ENCODE measurements at places on chromosomes 12 and 14. TPM values are rescaled to one million over a fixed set of nuclear protein-coding genes. Genes with fewer than 3 reads are reported as not detected.

GLRX5 gene
- total RNA-seq = 32.2 TPM

VSX2 gene
- not detected for total RNA-seq

PRIMA1 gene
- 0.07 TPM for total RNA-seq

ZNF605 gene
- 12.0 TPM for total RNA-seq

KRT72 gene
- not detected for total RNA-seq

INHBE gene
- total RNA-seq = 2.1 TPM

LRRIQ1 gene
- 1.5 TPM for total RNA-seq

NTS gene
- not detected for total RNA-seq

SERPINA5 gene
- total RNA-seq = not detected

ANKLE2 gene
- 111 TPM for total RNA-seq

GLT1D1 gene
- not detected for total RNA-seq

KRT74 gene
- total RNA-seq = not detected

GDF3 gene
- not detected for total RNA-seq

PRH2 gene
- not detected for total RNA-seq

APOF gene
- total RNA-seq = not detected

CD69 gene
- total RNA-seq = not detected

SOCS2 gene
- total RNA-seq = 38.7 TPM

TAS2R31 gene
- 1.9 TPM for total RNA-seq

MUCL1 gene
- not detected for total RNA-seq

CCDC60 gene
- not detected for total RNA-seq

RASSF9 gene
- total RNA-seq = 1.5 TPM

NANOG gene
- total RNA-seq = not detected

MYH6 gene
- not detected for total RNA-seq

TAS2R7 gene
- not detected for total RNA-seq

OVCH1 gene
- total RNA-seq = 1.9 TPM

CLEC6A gene
- not detected for total RNA-seq

ZDHHC22 gene
- total RNA-seq = not detected

SLC10A1 gene
- total RNA-seq = not detected

SLC25A47 gene
- not detected for total RNA-seq

Data from MCF 10A (cell line).